ENCODE measurements at places on chromosomes 7 and 10. TPM values are rescaled to one million over a fixed set of nuclear protein-coding genes. Genes with fewer than 3 reads are reported as not detected.

GRCh38 chr10:86937502-86938154 lies 19.8 kb downstream of the MMRN2 start:
- no peaks in the 10 kb centered on the region for H3K36me3 ChIP-seq
- H3K4me3 ChIP-seq: no peak overlapping the region
- DNase-seq: no peak
- no peak overlapping the region for H3K27ac ChIP-seq
- H3K4me1 ChIP-seq: no peaks in the 10 kb centered on the region

GRCh38 chr7:29825775-29826529 lies 19.6 kb downstream of the WIPF3 start:
- no peaks in the 10 kb centered on the region for H3K4me1 ChIP-seq
- peaks cover 7% of the 10 kb centered on the region for H3K36me3 ChIP-seq
- no peak overlapping the region for H3K4me3 ChIP-seq

DNA sequence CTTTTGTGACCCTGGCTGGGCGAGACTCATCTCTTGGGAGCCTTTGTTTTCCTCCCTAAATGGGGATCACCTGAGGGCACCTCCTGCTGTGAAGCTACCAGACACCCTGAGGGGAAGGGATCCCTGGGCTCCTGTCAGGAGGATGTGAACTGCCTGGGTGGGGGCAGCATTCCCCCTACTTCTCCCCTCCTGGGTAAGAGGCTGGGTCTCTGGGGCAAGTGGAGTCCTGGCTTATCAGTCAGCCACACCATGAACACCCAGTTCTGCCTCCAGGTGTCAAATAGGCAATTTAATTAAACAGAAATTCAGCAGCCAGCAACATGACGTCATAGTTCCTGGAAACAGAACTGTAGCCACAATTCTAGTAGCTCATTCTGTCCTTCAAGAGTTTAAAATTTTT lies 97.7 kb upstream of the RET start:
- no peak overlapping the region for H3K4me3 ChIP-seq
- no peaks in the 10 kb centered on the region for H3K4me1 ChIP-seq
- H3K27me3 ChIP-seq: no peaks in the 10 kb centered on the region
- no peak overlapping the region for H3K27ac ChIP-seq
- no peaks in the 10 kb centered on the region for H3K36me3 ChIP-seq

DNA sequence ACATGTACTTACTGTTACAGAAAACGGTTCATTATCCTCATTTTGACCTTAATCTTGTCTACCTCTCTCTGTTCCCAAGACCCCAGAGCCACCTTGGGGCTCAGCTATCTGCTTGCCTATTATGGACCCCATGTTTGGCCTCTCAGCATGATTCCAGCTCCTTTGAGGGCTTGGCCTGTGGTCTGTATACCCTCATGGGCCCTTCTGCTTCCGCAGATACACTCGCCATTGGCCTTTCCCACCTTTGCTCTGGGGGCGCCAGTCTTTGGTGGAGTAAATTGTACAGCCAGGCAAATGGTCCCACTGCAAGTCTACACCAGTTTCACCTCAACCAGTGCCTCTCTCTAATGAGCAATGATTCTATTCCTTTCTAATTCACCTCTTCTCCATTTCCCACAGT lies 109.2 kb upstream of the ZNF746 start:
- no peak for DNase-seq
- peaks cover 35% of the 10 kb centered on the region for H3K36me3 ChIP-seq
- no peak overlapping the region for H3K27ac ChIP-seq
- H3K4me3 ChIP-seq: no peak overlapping the region
- peaks cover 5% of the 10 kb centered on the region for H3K4me1 ChIP-seq

DNA sequence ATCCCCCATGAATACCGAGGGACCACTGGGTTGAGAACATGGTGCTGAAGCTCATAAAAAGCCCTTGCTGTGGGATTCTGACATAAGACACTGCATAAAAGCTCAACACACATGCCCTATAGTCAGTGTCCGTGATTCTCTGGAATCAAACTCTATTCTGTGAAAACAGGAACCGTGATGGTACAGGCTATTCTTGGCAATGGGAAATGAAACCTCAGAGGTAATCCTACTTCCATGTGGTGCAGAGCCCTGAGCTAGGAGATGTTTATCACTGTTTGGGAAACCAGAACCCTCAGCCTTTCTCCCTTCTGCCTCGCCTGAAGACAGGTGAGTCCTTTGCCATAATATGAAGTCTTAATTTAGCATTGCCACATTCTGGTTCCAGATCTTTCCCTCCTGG lies 80.8 kb upstream of the PRSS1 start:
- peaks cover 49% of the 10 kb centered on the region for H3K27me3 ChIP-seq
- H3K4me1 ChIP-seq: no peaks in the 10 kb centered on the region
- H3K27ac ChIP-seq: no peak overlapping the region
- no peak overlapping the region for H3K4me3 ChIP-seq

DNA sequence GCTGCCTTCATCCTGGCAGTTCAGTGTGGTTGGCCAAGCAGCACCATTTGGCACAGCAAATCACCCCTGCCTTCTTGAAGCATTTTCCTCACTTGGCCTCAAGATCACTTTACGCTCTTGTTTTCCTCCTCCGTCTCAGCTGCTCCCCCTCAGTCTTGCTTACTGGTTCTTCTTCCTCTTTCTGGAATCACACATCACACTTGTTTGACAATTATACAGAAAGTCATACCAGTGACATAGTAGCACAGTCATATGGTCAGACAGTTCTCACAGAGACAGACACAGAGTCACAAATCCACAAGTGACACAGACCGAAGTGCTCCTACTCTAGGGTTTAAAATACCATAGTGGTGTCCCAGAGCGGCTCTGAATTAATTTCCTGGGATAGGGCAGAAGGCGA lies 43.8 kb upstream of the ARL4A start:
- no peaks in the 10 kb centered on the region for H3K36me3 ChIP-seq
- H3K27me3 ChIP-seq: no peaks in the 10 kb centered on the region
- DNase-seq: no peak
- no peak overlapping the region for H3K27ac ChIP-seq
- H3K4me3 ChIP-seq: no peak overlapping the region
- H3K4me1 ChIP-seq: peaks cover 4% of the 10 kb centered on the region

DNA sequence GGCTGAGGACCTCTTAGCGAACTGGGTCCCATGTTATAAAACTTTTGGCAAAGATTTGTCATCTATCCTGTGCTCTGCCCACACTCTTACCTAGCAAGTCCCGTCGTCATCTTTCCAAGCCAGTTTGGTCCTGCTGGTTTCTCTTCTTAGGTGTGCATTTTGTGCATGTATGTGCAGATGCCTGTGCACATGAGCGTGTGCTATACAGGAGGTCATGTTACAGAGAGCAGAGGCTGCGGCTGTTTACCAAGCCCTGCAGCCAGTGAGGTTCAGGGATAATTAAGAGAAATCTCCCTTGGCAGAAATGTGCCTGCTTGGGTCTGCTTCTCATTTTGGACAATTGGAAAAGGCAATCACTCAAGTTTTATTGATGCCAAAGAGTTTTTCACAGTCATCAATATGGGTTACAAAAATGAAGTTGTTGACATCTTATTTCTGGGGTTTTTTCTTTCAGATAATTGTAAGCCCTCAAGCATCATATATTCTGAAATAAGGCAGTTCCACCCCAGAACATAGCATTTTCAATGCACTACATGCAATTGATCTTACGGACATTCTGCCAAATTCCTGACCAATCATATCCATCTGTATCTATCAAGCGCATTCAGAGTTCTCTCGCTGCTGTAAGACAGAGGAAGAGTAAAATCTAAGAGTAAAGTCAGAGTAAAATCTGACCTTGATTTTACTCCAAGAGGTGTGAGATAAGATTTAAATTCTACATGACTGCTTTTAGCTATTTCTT lies 361.4 kb upstream of the ZNF32 start:
- H3K27ac ChIP-seq: no peak overlapping the region
- peaks cover 13% of the 10 kb centered on the region for H3K4me1 ChIP-seq
- no peak for DNase-seq
- H3K36me3 ChIP-seq: no peaks in the 10 kb centered on the region

DNA sequence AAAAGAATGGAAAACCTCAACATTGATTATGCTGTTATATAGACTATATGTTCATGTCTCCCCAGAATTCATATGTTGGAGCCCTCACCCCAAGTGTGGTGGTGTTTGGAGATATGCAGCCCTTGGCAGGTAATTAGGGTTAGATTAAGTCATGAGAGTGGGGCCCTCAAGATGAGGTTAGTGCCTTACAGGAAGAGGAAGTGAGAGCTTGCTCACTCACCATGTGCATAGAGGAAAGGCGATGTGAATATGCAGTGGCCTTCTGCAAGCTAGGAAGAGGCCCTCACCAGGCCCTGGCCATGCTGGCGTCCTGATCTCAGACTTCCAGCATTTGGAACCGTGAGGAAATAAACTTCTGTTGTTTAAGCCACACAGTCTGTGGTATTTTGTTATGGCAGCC lies 14.8 kb downstream of the ZNF33A start:
- H3K27ac ChIP-seq: no peak overlapping the region
- H3K27me3 ChIP-seq: no peaks in the 10 kb centered on the region
- no peaks in the 10 kb centered on the region for H3K4me1 ChIP-seq
- DNase-seq: no peak
- H3K36me3 ChIP-seq: peaks cover 90% of the 10 kb centered on the region

DNA sequence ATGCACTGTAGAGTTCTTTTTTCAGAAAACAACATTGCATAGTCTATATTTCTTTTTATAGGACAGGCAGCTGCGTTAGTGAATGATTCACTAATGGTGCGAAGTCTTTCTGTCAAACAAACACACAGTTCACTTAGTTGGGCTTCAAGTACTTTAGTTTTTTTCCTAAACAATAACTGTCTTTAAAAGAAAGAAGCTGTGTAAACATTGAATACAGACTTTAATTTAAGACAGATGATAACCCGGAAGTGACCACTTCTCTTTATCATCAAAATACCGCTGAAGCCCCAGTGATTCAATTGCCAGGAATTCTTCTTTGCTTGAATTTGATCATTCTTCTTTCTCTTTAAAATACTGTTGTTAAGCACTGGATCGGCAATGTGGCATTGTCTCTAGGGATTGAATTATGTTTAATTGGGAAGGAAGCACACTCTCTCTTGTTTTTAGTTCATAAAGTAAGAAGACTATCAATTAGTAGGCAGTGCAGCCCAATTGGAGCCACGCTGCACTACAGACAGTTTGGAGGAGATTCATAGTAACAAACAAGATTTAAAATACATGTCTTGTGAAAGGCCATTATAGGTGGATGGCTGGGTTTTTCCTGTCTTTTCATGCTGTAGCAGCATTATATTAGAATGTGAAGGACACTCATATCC lies 30.4 kb downstream of the CNTNAP2 start:
- no peaks in the 10 kb centered on the region for H3K27me3 ChIP-seq
- H3K4me1 ChIP-seq: peaks cover 6% of the 10 kb centered on the region
- no peaks in the 10 kb centered on the region for H3K36me3 ChIP-seq
- DNase-seq: no peak
- no peak overlapping the region for H3K4me3 ChIP-seq

GRCh38 chr10:75956624-75957023 lies 525.2 kb downstream of the LRMDA start:
- H3K4me3 ChIP-seq: no peak overlapping the region
- H3K27ac ChIP-seq: no peak overlapping the region
- H3K27me3 ChIP-seq: no peaks in the 10 kb centered on the region

GRCh38 chr10:13302821-13303555 lies 3.1 kb upstream of the PHYH start:
- peaks cover 5% of the 10 kb centered on the region for H3K4me1 ChIP-seq
- no peak for DNase-seq
- peak overlapping the region; percentile 89 for H3K27ac ChIP-seq
- no peaks in the 10 kb centered on the region for H3K36me3 ChIP-seq

GRCh38 chr7:74033372-74034311 lies 5.7 kb downstream of the ELN start:
- H3K27ac ChIP-seq: no peak overlapping the region
- DNase-seq: no peak
- H3K4me1 ChIP-seq: peaks cover 18% of the 10 kb centered on the region
- H3K27me3 ChIP-seq: peaks cover 14% of the 10 kb centered on the region

- no peaks in the 10 kb centered on the region for H3K36me3 ChIP-seq
- H3K27me3 ChIP-seq: no peaks in the 10 kb centered on the region
- H3K4me3 ChIP-seq: no peak overlapping the region
- no peak overlapping the region for H3K27ac ChIP-seq
- no peaks in the 10 kb centered on the region for H3K4me1 ChIP-seq
Observed at GRCh38 chr10:124544711-124545110, 83.1 kb downstream of the LHPP start.

- no peak for DNase-seq
- peaks cover 6% of the 10 kb centered on the region for H3K4me1 ChIP-seq
- H3K4me3 ChIP-seq: no peak overlapping the region
- no peak overlapping the region for H3K27ac ChIP-seq
- H3K36me3 ChIP-seq: peaks cover 7% of the 10 kb centered on the region
Observed at GRCh38 chr10:17497446-17498030, 43.1 kb upstream of the ST8SIA6 start.

GRCh38 chr7:50598460-50599343 lies 33.5 kb upstream of the DDC start:
- peaks cover 49% of the 10 kb centered on the region for H3K36me3 ChIP-seq
- H3K27ac ChIP-seq: no peak overlapping the region
- H3K27me3 ChIP-seq: no peaks in the 10 kb centered on the region
- no peak overlapping the region for H3K4me3 ChIP-seq
- no peak for DNase-seq

DNA sequence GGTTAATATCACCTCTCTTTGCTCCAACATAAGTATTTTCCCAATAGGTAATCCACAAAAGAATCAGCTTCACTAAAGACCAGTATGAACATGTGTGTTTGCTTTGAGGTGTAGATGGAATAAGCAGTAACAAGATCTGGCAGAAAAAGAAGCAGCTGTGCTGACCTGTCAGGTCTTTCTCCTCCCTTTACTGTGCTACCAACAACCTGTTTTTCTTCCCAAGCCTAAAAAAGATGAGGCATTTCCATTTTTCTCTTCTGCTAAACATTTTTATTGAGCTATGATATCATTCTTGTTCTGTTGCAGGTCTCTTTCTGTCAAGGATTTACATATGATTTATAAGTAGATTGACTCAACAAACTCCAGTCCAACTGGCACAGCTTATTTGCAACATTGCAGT lies 315.2 kb upstream of the GLI3 start:
- no peaks in the 10 kb centered on the region for H3K36me3 ChIP-seq
- DNase-seq: no peak
- no peak overlapping the region for H3K27ac ChIP-seq
- no peak overlapping the region for H3K4me3 ChIP-seq
- peaks cover 24% of the 10 kb centered on the region for H3K4me1 ChIP-seq
- H3K27me3 ChIP-seq: no peaks in the 10 kb centered on the region

DNA sequence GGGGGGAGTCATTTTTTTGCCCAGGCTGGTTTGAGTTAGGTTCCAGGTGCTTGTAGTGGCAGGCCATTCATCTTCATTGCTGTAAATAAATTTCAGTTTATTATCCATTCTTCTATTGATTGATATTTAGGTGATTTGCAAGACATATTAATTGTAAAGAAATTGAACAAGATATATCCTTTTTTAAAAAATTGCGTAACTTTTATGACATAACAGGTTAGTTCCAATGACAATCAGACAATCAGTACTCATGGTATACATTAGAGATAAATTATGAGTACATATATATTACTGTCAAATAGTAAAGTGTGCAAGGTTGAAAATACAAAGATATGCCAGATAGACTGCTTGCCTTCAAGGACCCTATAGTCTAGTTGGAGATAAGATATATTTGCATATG lies 92.2 kb upstream of the GLCCI1 start:
- H3K4me1 ChIP-seq: no peaks in the 10 kb centered on the region
- no peaks in the 10 kb centered on the region for H3K27me3 ChIP-seq
- H3K27ac ChIP-seq: no peak overlapping the region
- H3K36me3 ChIP-seq: no peaks in the 10 kb centered on the region
- no peak overlapping the region for H3K4me3 ChIP-seq
- no peak for DNase-seq

Gene CCDC172
- not detected for total RNA-seq

Gene C10orf105
- not detected for total RNA-seq

Gene CTNNA3
- not detected for total RNA-seq

Gene HOXA3
- 8.2 TPM for total RNA-seq

Gene PGAM2
- total RNA-seq: not detected

Gene COL13A1
- 0.47 TPM for total RNA-seq

Gene PDZD7
- total RNA-seq: 0.58 TPM

Data from MCF 10A (cell line).